ENCODE measurements at places on chromosomes 6 and 20.

- DNase-seq = peak; percentile 64
These were observed at the start of gene SCGN for GRCh38 chr6:25652007-25652515. Gene SCGN, plus strand, starts transcription at chr6:25652215. Its CDS starts 189 bp downstream, at chr6:25652404.

- DNase-seq = no peak
These were observed 46.7 kb upstream of the SUPT3H start for GRCh38 chr6:45424451-45424861.

DNA sequence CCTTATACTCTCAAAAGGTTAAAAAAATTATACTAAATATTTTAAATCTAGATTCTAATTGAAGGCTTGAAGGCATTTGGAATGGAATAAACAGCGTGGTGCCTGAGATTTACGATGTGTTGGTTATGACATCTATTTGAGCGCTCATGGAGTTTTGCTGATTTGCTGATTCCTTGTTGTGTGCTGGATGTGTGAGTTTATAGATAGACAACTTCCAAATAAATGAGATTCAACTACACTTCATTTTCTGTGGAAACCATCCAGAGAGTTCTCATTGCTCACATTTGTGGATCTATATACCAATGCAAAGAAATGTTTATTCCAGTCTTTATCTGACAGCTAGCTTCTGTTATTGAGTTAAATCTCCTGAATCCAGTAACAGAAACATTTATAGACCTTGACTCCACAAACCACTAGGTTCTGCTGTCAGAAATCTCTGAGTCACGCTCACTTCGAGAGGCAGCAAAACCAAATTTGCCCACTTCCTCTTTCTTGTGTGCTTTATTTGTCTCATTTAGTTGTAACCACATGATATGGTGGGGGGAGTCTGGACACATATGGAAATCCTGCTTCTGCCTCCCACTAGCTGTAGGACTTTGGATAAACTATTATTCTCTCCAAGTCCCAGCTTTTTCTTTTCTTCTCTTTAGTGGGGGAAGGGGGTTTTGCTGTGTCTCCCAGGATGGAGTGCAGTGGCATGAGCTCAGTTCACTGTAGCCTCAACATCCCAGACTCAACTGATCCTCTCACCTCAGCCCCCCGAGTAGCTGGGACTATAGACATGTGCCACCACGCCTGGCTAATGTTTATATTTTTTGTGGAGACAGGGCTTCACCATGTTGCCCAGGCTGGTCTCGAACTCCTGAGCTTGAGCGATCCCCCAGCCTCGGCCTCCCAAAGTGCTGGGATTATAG is 54.5 kb downstream of the IPCEF1 start:
- DNase-seq = no peak

- DNase-seq = no peak
These were observed 22.4 kb upstream of the BPIFA2 start for GRCh38 chr20:33145521-33145920.

DNA sequence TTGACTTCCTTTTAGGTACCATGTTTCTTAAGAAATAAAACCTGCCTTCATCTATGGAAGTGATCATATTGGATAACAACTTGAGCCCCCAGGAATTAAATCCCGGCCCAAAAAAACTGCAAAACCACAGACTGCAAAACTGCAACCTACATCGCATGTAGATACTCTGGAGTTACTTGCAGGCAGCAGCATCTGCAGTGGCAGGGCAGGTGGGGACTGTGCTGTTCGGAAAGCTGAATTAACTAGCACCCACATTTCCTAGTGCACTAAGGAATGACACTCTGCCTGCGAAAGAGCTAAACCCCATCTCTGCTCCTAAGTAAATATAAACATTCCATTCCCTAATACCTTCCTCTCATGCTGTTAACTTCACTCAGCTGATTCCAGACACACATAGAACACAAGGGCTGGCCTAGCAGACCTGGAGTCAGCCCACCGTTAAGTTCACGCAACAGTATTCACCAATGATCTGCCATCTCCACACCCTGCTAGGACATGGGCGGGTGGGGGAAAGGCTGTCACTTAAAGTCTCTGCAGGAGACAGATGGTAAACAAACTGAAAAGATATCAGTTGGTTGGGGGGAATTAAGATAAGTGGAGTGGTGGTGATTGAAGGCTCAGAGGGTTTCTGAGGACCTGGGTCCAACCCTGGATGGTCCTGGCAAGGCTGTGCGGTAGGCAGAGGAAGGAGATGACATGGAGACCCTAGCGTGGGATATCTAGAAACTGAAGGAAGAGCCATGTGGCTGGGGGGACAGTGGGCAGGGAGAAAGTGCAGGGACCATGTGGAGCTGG is 128.4 kb downstream of the SYCP2 start:
- DNase-seq = no peak
